ENCODE measurements at places on chromosomes 6 and 20.

- no peak for DNase-seq
Observed at GRCh38 chr6:17036065-17036393, 65.8 kb upstream of the STMND1 start.

- DNase-seq = peak; percentile 19
Observed at GRCh38 chr6:170152989-170153388, 137.9 kb downstream of the DLL1 start.

- DNase-seq = peak; percentile 35
Observed at GRCh38 chr20:5145365-5146098, 18.7 kb downstream of the CDS2 start.

GRCh38 chr6:18527836-18528743, 140.9 kb downstream of the RNF144B start:
- peak; percentile 25 for DNase-seq

- DNase-seq = no peak
Observed at GRCh38 chr6:152896923-152897322, 85.9 kb downstream of the FBXO5 start.

GRCh38 chr6:106894978-106895702, 79.4 kb downstream of the CD24 start:
- peak; percentile 7 for DNase-seq

DNA sequence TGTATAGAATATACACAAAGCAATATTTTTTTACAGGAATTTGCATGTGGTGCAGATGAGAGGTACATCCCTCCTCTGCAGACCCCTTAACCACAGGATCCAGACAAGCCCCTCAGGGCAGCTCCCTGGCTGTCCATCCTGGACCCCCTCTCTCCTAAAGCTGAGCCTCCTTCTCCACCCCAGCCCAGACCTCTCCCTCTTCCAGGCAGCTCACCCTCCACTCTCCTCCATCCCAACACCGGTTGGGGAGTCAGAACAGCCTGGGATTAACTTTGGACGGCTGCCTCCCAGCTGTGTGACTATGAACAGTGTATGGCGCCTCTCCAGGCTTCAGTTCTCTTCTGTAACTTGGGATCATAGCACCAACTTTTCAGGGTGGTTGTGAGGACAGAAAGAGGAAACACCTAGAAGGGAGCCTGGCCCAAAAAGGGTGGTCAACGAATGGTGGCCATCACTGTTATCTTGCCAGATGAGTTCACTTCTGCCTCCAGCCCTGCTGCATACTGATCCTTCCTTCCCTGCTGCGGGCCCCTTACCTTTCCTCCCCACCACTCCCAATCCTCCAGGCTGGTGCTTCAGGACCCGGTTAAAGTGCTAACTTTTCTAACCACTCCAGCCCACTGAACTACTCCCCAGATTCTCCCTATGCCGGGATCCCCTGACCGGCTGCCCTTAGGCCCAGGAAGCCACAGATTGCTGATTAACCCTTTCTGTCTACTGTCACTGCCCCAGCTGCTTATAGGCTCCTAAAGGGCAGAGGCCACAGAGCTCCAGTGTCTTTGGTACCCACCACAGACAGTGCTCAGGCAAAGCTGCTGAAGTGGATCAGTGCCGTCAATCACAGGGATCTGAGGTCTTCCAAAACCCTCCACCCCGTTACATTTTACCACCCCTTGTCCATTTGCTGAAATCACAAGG, 55.9 kb downstream of the GPR6 start:
- no peak for DNase-seq

GRCh38 chr6:163164175-163164900, 250.2 kb upstream of the QKI start:
- DNase-seq = no peak

- peak; percentile 22 for DNase-seq
Observed at GRCh38 chr6:75436869-75437268, 56.7 kb downstream of the FILIP1 start.

GRCh38 chr6:168054765-168055560, 24.0 kb downstream of the FRMD1 start:
- DNase-seq = no peak

GRCh38 chr6:104527311-104527710, 332.4 kb downstream of the HACE1 start:
- DNase-seq = no peak

- no peak for DNase-seq
Observed at GRCh38 chr6:22221630-22222029, 75.2 kb downstream of the PRL start.

GRCh38 chr6:2008383-2008976, 236.9 kb downstream of the GMDS start:
- no peak for DNase-seq

GRCh38 chr20:39829661-39830060, 859.4 kb downstream of the MAFB start:
- DNase-seq = no peak

DNA sequence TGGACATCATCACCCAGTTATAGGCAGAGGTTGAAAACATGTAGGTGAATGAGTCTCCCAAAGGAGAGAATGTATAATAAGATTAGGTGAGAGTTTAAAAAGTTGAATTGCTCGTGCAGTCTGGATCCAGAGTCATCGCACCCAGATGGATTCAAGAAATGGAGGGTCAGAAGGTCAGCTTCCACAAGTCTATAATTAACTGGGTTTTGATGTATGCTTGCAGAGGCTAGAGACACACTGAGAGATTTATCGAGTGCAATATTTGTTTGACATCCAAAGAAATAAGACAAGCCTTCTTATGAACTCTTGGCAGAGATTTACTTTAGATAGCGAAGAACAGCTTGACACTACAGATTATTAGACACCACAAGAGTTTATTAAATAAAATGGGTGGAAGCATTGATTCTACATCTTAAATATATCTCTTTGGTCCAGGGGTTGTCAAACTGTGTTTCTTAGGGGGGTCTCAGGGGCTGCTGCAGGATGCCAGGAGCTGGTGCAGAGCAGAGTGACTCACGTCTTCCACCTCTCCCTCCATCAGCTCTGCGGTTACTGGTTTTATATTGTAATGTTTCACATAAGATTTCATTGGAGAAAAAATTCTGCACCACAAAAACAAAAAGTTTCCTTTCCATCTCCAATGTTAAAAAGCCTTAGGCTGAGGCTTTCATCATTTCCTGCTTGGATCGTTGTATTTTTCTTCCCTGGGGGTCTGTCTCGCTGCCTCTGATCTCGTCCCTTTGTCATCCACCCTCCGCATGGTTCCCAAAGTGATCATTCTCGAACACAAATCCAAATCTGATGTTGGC, 176.2 kb upstream of the AHI1 start:
- no peak for DNase-seq

GRCh38 chr6:151257985-151258445, 18.2 kb downstream of the AKAP12 start:
- DNase-seq = peak; percentile 57

DNA sequence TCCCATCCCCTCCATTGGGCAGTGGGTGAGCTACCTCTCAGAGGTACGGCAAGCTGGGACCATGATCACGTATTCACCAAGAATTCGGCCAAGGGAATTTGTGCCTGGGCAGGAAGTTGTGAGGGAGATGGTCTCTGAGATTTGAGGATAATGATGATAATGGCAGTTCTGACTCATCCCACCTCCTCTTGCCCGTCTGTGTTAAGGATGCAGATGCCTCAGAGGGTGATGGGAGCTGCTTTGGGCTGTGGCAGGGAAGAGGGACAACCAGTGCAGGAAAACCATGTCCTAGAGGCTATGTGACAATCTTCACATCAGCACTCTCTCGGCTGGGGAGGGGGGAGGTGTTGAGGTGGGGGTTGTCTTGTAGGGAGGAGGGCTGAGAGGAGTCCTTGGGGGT, 4.3 kb downstream of the TGM6 start:
- no peak for DNase-seq

GRCh38 chr6:113359155-113360140, 497.7 kb upstream of the MARCKS start:
- peak; percentile 50 for DNase-seq

DNA sequence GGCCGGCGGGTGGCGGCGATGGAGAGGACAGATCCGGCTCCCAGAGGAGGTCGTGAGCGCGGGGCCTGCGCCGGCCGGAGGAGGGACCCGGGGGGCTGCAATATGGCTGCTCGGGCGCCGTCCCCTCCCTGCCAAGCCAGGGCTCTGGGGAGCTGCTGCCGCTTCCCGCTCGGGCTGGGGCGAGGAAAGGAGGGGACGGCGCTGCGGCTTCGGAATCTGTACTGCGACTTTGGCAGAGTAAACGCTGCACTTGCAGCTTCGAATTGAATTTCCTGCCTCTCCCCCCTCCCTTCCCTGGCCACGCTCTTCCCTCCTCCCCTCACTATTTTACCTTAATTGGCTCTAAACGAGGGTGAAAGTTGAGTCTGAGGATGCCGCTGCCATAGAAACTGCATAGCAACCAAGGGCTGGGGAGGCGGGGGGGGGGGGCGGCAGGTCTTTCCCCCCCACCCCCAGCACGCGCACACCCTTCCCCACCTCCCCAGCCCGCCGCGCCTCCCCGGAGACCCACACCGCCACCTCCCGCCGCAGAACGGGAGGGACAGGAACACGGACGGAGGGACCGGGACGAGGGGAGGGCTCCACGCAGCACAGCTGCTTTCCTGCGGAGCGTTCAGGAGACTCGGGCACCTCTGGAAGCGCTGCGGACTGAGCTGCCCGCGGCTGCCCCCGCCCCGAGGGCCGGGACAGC, 93.9 kb downstream of the RNASET2 start:
- peak; percentile 6 for DNase-seq

- no peak for DNase-seq
Observed at GRCh38 chr6:3594201-3594600, 137.4 kb upstream of the SLC22A23 start.

- no peak for DNase-seq
Observed at GRCh38 chr20:2761885-2762284, 38.5 kb downstream of the CPXM1 start.

GRCh38 chr20:39268981-39269461, 306.9 kb downstream of the DHX35 start:
- peak; percentile 36 for DNase-seq

GRCh38 chr6:102680413-102680812, 1286.9 kb downstream of the GRIK2 start:
- no peak for DNase-seq
